GM23248 (cell line): ENCODE measurements at places on chromosomes 5 and 9.

- peak; percentile 46 for DNase-seq
These were observed 27.0 kb downstream of the TCF7 start for GRCh38 chr5:134141331-134142050.

- peak; percentile 64 for DNase-seq
These were observed 17.4 kb downstream of the C9orf85 start for GRCh38 chr9:71928806-71929205.

DNA sequence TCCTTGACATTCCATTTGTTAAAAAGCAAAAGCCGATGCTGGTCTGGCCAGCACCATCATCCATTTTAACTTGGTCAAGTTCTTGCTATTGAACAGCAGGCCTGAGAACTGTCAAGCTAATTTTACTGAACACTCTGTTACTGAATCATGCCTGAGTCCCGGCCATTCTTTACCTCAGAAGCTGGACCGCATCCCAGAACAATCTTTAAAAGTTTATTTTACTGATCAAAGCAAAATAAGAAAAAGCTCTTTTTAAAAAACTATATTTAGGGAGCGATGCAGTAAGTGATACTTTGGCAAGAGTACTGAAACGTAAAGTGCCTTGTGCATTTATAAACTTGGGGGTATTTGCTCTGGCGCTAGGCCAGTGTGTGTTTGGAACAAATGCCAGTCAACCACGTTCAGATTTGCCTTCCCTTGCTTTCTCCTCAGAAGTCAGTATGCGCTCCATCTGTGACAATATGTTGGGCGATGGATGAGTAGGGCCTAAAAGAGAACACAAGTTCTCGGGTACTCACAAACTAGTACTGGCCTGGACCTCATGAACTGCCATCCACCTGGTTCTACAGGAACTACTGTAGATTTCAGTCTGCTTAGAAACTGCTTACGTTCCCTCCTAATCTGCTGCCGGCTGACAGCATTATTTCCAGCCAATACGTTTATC, 161.9 kb downstream of the MAPKAP1 start:
- DNase-seq = peak; percentile 82

DNA sequence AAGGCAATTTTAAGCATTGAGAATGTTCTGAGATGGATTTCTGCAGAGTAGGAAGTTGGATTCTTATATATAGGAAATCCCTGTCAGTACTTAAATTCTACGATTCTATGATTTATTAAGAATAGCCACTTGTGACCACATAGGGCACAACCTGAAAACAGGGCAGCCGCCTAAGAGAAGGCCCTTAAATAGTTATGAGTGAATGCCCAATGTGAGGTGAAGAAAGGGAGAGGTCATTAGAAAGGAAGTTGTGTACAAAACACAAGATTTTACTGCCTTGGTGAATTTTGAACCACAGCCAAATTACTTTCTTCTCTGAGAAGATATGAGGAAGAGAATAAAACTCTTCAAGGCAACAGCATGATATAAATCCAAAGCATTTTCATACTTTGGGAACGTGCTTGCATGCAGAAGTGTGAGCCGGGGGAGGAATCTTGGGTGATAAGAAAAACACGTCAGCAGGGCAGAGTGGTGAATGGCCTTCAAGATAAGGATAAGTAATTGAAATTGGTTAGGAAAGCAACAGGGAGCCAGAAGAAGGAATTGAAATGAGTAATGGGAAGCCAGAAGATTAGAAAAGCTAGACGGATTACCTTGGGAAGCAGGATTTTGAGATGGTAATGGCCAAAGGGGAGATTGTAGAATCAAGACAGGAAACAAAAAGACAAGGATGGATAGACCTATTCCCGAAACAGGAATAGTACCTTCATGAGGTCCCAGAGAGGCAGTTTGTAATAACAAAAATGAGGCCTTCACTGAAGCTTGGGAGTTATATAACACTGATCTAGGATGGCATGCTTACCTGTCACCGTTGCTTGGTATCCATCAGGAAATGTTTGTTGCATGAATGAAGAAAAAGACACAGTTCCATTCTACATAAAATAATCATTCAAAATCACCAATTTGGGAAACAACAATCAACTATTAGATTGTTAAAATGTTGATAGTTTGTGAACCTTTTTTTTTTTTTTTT, 244.3 kb downstream of the PDE4D start:
- DNase-seq = no peak

DNA sequence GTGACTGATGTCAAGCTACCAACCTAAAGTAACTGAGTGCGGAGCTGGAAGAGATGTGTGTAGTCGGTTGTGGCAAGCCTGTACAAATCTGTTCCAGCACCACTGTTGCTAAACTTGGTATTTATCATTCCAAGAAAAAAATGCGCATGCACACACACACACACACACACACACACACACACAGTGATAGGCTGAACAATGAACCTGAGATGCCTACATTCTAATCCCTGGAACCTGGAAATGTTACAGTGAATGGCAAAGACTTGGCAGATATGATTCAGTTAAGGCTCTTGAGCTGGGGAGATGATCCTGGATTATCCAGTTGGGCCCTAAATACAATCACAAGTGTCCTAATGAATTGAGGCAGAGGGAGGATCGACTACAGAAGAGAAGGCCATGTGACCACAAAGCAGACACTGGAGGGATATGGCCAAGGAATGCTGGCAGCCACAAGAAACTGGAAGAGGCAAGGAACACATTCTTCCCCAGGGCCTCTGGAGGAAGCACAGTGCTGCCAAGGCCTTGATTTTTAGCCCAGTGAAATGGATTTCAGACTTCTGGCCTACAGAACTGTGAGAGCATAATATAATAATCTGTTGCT, 49.7 kb upstream of the LHFPL2 start:
- peak; percentile 46 for DNase-seq

GRCh38 chr9:89480825-89481537, 16.9 kb downstream of the SEMA4D start:
- no peak for DNase-seq

DNA sequence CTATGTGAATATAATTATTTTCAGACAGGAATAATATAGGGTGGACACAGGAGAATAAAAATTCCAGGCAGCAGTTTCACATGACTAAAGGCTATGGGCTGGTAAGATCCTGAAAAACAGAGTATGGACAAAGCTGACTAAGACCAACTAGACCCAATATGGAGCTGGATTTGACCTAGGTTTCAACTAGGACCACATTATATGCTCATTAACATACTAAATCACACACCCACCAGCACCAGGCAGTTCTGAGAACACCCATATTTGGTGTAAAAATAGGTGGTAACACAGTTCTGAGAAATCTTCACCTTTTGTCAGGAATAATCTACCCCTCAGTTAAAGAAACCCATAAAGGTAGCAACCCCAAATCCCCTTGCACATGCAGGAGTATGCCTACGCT, 64.7 kb downstream of the MAPKAP1 start:
- no peak for DNase-seq

- no peak for DNase-seq
These were observed 7.4 kb downstream of the C5orf46 start for GRCh38 chr5:147898875-147899401.

DNA sequence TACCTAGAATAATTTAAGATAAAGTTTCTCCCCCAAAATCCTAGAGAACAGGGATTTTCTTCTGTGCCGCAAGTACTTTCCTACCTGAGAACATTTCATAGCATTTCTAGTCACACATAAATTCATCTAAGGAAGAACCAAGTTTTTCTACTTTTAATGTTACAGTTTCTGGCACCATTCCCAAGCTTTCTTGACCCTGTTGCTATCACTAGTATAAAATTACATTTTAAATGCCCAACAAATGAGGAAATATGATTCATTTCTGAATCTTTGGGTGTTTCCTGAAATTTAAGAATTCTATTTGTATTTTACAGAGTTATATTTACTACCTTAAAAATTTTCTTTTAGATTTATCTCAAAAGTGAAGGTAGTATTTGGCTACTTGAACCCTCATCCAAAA, 137.8 kb downstream of the LPAR1 start:
- peak; percentile 27 for DNase-seq

DNA sequence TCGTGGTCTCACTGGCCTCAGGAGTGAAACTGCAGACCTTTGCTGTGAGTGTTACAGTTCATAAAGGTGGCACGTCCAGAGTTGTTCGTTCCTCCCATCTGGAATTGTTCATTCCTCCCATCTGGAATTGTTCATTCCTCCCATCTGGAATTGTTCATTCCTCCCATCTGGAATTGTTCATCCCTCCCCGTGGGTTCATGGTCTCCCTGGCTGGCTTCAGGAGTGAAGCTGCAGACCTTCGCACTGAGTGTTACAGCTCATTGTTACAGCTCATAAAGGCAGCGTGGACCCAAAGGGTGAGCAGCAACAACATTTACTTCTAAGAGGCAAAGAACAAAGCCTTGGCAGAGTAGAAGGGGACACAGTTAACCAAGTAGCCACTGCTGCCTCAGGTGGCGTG, 69.1 kb downstream of the GCNT1 start:
- peak; percentile 49 for DNase-seq

- peak; percentile 77 for DNase-seq
These were observed 222.5 kb upstream of the IL12B start for GRCh38 chr5:159552751-159553150.

- DNase-seq = no peak
These were observed 23.8 kb upstream of the PHF19 start for GRCh38 chr9:120900824-120901223.

DNA sequence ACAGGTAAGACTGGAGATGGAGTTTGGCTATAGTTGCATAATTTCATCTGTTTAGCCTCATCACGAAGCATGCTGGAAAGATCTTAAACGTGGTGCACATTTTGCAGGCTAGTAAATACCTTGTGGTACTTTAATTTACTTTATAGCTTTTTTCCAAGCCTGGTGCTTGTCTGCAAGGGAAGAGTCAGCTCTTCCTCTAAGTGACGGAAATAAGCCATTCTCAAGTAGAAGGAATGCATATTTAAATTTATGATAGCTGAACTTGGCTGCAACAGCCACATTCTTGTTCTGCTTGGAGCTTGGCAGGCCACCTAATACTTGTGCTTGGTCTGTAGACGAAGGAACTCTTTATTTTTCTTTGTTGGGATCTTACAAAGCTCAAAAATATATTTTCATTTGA, 188.0 kb upstream of the PIK3R1 start:
- DNase-seq = peak; percentile 80

DNA sequence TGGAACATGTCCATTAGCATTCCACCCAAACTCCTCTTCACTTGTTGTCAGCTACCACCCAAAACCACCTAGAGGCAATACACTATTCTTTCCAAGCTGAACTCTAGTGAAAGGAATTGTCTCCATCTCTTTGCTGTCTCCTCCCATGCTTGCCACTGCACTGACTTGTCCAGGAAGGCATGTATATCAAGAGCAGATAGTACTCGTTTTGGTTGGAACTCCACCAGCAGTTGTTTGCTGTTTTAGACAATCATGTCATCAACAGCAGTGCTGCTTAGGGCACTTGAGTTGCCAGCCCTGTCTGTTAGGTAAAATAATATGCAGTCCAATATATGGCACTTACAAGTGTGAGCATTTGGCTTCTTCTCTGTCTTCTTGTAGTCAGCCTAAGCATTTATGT, 80.0 kb upstream of the SAP30L start:
- DNase-seq = peak; percentile 44

DNA sequence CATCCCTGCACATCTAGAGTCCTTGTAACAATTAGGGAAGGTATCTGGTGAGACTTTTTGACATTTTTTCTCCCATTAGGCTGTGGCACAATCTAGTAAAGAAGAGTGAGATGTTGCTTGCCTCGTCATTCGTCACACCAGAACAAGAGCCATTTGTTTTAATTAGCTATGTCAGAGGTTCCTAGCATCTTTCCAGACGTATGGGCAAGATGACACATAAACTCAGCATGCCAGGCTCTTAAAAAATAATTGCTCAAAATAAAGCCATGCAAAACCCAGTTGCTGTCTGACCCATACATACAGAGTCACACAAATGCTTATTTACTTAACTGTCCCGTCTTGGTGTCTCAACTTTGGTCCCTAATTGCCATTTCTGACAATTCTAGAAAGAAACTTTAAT, 125.9 kb downstream of the TRPM3 start:
- DNase-seq = peak; percentile 36
